ACHN (cell line): ENCODE measurements at places on chromosomes 5 and 9.

DNA sequence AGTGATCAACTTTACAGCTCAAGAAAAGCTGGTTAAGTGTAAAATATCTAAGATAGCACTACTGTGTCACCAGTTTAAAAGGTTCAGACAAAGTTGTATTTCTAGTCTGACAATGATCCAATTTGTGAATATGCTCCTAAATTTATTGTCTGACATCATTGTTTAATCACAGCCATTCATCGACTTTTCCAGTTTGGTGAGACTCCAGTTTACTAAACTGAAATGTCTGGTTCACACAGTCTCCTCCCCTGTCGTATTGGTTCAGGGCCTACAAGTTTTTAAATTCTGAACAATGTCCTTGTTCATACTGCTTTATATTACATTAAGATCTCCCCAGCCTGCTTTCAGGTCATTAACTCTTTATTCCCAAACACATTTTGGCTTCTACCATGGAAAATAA lies 161.4 kb downstream of the CHSY3 start:
- DNase-seq: no peak

- DNase-seq: no peak
These were observed 371.5 kb downstream of the NR2F1-AS1 start for GRCh38 chr5:93209476-93209875.

- DNase-seq: no peak
These were observed 48.2 kb downstream of the CHD1 start for GRCh38 chr5:98880598-98880997.

- no peak for DNase-seq
These were observed 200.4 kb downstream of the ARRDC3 start for GRCh38 chr5:91182763-91183162.

- no peak for DNase-seq
These were observed 43.6 kb downstream of the GRIA1 start for GRCh38 chr5:153534102-153534501.

GRCh38 chr5:77131361-77131760 lies 44.3 kb upstream of the ZBED3 start:
- no peak for DNase-seq

DNA sequence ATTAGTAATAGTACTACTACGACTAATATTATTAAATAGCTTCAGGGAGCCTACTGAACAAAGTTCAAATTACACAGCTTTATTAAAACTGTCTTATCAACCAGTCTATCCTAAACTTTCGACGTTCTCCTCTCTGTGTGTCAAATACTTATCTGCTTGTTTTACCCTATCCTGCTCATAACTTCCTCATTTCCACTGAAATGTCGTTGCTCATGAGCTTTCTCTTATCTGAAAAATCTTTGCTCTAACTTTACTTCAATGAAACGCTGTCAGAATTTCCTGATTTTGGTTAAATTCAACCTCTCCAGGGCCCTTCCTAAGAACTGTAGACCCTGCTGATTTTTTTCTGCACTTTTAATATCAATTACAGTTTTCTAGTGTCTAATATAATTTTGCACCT lies 1431.0 kb upstream of the WWC1 start:
- DNase-seq: no peak

- no peak for DNase-seq
These were observed 69.1 kb downstream of the C9orf85 start for GRCh38 chr9:71980266-71981190.

DNA sequence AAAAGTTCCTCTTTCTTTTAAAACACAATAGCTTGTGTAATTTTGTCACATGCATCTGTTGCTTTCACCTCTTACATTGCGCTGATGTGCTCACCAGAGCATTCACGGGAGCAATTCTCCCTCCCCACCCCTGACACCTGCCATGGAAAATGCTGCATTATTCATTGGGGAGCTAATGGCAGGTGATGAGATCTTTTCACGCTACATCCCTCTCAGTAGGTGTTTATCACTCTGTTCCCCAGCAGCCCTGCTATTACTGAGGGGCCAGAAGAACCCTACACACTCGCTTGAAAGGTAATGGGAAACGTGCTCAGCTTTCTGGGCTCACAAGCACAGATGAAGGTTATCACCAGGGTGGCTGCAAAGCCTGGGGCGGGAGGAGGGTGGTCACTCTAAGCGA lies 398.0 kb downstream of the PSAT1 start:
- DNase-seq: no peak

DNA sequence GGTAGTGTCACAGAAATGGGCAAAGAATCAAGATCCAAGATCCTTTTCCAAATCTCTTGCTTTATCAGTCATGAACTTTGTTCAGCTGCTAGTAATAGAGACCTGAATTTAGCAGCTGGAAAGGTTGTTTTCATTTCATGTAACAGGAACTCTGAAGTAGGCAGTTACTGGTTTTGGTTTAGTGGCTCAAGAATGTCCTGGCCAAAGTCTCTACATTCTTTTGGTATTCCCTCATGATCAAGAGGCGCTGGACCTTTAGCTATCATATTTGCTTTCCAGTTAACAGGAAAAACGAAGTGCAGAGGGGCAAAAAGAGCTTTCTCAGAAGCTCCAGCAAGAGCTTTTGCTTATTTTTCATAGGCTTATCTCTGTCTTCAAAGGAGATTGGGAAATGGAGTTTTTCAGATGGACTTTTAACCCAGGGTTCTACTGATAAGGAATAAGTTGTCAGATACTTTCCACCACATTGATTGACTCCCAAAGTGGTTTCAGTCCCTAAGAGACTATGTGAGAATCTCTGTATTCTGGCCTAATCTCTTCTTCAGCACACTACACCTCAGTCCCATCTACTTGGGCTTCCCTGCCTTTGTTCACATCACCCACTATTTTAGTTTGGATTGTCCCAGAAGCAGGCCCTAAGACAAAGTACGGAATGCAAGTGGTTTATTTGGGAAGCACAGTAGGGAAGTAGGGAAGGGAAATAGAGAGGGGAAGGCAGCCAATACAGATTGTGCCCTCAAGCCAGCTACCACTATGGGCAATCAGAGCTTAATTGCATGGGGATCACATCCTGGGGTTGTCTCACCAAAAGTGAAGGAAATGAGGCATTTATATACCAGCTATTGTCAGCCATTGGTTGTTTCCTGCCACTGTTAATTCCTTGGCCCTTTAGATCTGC lies 359.3 kb downstream of the LRRC70 start:
- DNase-seq: peak; percentile 87

DNA sequence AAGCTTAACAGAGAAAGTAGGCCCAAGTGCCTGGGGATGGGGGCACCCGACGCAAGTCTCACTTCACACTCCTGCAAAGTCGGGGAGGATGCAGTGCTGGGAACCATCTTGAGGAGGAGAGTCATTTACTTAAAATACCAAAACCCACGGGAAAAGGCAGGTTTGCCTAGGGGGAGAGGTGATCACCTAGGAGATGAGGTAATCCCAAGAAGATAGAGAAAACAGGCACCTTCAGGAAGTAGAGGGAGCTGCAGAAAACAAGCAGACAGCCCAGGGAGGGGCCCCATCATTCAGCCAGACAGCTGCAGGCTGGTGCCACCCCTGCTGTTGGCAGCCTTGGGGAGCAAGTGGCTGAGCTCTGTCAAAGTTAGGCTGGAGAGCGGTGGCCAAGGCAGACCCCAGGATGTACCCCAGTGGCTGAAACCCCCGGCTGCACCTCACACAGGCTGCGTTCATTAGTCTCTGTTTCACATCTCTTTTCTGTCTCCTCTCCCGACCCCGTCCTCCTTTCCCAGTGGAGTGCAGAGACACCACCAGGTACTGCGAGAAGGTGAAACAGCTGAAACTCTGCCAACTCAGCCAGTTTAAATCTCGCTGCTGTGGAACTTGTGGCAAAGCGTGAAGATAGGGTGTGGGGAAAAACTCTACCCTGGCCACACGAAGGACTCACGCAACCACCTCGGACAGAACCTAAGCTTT lies 124.9 kb downstream of the SAXO1 start:
- DNase-seq: no peak

DNA sequence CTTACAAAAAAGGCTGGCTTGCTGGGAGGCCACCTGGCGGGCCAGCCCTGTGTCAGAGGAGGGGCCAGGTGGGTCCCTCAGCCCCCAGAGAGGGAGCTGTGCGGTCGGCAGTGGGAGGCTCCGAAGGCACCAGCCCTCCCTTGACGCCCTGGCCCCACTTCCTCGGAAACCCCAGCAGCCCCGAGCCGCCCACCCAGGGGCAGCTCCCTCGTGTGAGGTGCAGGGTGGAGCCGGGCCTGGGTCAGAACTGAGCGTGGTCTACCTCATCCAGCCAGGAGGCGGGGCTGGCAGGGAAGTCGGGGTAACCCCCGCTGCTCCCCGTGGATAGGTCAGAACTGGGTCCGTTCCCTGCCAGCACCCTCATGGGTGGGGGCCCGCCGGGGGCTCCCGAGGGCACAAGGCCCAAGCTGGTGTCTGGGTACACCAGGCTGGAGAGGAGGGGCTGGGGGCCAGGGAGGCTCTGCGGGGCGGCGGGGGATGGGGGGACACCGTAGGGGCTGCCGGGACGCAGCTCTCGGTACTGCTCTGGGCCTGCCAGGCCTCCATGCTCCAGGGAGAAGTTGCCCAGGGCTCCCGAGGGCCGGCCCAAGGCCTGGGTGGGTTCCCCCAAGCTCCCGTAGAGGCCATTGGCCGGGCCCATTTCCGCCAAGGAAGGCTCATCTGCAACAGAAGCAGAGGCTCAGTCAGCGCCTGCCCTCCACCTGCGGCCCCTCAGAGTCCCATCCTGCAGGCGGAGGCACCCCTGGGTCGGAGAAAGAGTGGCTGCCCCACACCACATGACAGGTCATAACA lies 7.6 kb downstream of the LHX3 start:
- no peak for DNase-seq

DNA sequence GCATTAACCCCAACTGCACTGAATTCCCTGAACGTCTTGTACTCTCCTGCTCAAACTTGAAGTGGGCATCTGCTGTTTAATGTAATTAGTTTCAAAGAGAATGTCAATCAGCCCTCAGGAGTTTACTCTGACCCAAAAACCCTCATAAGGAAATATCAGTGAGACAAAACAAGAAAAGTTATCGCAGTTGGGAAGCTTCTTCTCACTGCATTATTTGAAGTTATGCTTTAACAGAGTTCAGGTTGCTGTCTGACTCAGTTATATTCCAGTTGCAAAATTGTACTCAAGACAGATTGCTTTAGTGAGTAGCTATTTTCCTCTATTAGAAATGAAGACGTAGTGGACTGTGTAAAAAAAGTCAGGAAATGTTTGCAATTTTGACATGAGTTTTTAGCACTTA lies 52.1 kb downstream of the PPIC start:
- no peak for DNase-seq

GRCh38 chr5:176847726-176848290 lies 37.4 kb downstream of the UNC5A start:
- no peak for DNase-seq

GRCh38 chr5:144547098-144547499 lies 376.4 kb downstream of the KCTD16 start:
- DNase-seq: no peak

- DNase-seq: no peak
These were observed 41.6 kb downstream of the GKAP1 start for GRCh38 chr9:83775932-83776331.

DNA sequence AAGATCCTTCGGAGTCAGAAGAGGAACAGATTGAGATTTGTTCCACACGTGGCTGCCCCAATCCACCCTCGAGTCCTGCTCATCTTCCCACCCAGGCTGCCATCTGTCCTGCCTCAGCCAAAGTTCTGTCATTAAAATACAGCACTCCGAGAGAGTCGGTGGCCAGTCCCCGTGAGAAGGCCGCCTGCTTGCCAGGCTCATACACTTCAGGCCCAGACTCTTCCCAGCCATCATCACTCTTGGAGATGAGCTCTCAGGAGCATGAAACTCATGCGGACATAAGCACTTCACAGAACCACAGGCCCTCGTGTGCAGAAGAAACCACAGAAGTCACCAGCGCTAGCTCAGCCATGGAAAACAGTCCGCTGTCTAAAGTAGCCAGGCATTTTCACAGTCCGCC lies 85.9 kb downstream of the GOLPH3 start:
- DNase-seq: no peak

GRCh38 chr5:72741805-72742204 lies 74.7 kb upstream of the TNPO1 start:
- no peak for DNase-seq

DNA sequence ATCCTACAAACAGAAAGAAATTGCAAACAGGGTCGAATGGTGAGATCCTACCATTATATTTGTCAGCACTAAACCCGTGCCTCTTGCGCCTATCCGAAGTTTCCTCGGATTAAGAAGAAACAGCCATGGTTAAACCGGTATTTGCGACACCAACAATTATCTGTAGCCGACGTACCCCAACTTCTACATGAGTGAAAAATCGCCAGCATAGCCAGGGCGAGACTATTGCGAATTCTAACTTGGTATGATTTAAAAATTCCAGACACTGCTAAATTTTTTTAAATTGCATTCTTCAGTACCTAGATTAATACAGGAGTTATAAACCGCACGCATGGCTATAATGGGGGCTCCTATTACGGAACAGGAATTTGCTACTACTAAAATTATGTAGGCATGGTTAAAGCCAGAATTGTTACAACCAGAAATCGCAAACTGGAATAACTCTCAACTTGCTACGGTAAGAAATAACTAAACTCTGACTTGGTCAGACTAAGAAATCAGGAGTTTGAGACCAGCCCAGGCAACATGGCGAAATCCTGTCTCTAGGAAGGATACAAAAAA lies 25.3 kb upstream of the ANXA2R start:
- peak; percentile 63 for DNase-seq

GRCh38 chr9:78973907-78974306 lies 597.9 kb upstream of the TLE4 start:
- no peak for DNase-seq

DNA sequence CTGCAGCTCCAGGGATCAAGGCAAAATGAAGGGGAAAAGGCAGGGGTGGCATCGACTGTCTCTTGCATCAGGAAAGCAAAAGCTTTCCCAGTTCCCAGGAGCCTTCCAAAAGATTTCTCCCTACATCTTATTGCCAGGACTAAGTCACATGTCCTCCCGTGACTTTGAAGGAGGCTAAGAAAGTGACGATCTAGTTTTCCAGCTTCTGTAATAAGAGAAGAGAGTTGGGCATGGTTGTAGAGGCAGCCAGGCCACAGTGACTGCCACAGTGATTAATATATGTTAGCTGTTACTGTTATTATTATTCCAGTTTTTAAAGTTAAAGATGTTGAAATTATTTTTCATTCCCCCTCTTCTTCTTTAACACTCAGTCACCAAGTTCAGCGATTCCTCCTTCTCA lies 77.1 kb downstream of the RMI1 start:
- DNase-seq: no peak

DNA sequence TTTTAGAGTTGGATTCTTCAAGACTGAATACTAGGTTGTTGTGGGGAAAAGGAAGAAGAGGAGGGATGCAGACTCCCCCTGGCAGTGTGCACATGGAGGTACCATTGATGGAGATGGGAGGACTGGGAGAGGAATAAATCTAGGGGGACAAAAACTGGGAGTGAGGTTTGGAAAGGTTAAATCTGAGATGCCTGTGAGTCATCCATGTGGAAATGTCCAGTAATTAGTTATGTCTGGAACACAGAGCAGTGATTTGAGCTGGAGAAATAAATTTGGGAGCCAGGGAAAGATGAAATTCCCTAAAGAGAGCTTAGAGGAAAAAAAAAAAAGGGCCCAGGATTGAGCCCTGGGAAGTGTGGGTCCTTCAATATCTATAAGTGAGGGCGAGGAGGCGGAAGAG lies 8.0 kb upstream of the CCIN start:
- no peak for DNase-seq
